ENCODE measurements at places on chromosomes 3 and 15. TPM values are rescaled to one million over a fixed set of nuclear protein-coding genes. Genes with fewer than 3 reads are reported as not detected.

Gene DUOX2
- not detected for total RNA-seq

DNA sequence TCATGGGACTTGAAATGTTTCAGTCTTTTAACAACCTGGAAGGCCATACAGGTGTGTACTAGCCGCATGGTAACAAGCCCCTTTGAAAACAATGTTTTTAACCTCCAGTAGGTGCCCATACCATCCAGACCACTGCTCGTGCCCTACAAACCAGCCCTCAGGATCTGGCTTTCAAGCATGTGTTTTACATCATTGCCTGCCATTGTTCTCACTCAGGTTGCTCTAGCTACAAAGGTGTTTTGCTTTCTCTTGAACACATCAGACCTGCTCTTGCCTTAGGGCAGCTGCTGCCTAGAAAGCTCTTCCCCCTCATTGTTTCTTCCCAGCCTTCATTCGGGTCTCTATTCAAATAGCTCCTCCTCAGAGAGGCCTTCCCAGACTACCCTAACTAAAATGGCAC is 32.3 kb upstream of the MAP3K13 start:
- peaks cover 18% of the 10 kb centered on the region for H3K4me1 ChIP-seq
- no peak overlapping the region for H3K4me3 ChIP-seq
- no peaks in the 10 kb centered on the region for H3K36me3 ChIP-seq
- no peak for DNase-seq

GRCh38 chr3:58167431-58168351 is 43.1 kb downstream of the DNASE1L3 start:
- no peaks in the 10 kb centered on the region for H3K4me1 ChIP-seq
- no peak overlapping the region for H3K27ac ChIP-seq
- no peak overlapping the region for H3K4me3 ChIP-seq

DNA sequence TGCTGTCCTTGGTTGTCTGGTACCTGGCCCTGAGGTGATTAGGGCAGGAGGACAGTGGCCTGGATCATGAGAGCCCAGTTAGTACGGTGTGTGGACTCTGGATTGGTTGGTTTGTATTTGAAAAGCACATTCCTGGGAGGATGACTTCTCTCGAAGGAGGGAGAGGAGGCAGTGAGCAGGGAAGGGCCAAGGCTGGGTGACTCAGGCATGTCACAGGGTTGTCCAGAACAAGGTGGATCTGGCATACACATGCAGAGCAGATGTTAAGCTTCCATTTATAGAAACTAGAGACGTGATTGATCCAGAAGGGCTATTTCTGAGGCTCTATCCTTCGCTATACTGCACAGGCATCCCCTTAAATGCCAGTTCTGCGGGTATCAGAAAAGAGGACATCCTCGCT is 34.4 kb downstream of the FAM240A start:
- no peaks in the 10 kb centered on the region for H3K36me3 ChIP-seq
- no peaks in the 10 kb centered on the region for H3K4me1 ChIP-seq
- H3K27me3 ChIP-seq = peaks cover 31% of the 10 kb centered on the region
- no peak overlapping the region for H3K27ac ChIP-seq
- no peak for DNase-seq
- H3K4me3 ChIP-seq = no peak overlapping the region

DNA sequence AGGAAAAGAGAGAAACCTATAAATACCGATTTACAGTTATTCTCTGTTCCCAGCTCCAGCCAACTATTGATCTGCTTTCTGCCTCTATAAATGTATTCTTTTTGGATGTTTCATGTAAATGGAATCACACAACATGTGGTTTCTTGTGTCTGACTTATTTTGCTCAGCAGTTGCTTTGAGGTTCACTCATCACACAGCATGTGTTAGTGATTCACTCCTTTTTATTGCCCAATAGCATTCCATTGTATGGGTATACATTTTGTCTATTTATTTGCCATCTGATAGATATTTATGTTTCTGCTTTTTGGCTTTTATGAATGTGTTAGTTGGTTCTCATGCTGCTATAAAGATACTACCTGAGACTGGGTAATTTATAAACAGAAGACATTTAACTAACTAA is 23.6 kb downstream of the CCR1 start:
- DNase-seq = no peak
- H3K36me3 ChIP-seq = peaks cover 2% of the 10 kb centered on the region
- H3K4me3 ChIP-seq = no peak overlapping the region
- H3K27me3 ChIP-seq = peaks cover 14% of the 10 kb centered on the region
- no peak overlapping the region for H3K27ac ChIP-seq

Gene FSIP1
- total RNA-seq = 0.37 TPM

Gene TM4SF18
- not detected for total RNA-seq

Gene SLC12A1
- not detected for total RNA-seq

Gene PPP1R14D
- total RNA-seq = not detected

Gene PPP2R3A
- 0.49 TPM for total RNA-seq

- no peak overlapping the region for H3K27ac ChIP-seq
- peaks cover 2% of the 10 kb centered on the region for H3K4me1 ChIP-seq
- H3K27me3 ChIP-seq = no peaks in the 10 kb centered on the region
These were observed 112.3 kb downstream of the ADAMTS17 start for GRCh38 chr15:100229181-100230163.

Gene KLF15
- 0.19 TPM for total RNA-seq

Gene CCDC39
- total RNA-seq = not detected

DNA sequence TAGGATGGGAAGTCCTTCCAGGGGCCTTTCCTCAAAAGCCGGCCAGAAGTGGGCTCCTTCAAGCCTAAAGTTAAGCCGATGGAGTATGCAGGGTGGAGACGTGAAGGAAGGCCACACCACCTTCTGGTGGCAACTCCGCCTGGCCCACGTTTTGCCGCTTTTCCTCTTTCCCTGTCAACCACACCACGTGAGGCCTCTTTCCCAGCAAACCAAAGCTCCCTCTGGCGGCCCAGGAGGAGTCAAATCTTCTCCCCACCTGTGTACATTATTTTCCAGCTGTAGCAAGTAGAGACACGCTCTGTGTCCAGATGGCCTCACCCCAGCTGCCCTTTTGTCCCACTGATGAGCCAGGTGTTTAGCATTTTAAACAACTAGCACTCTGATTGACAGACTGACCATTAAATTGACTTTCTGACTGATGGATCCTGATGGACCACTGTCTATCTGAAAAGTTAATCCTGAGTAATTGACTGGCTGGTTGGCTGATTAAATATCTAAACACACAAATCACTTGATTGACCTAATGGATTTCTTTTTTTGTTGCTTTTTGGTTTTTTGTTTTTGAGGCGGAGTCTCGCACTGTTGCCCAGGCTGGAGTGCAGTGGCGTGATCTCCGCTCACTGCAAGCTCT is 59.6 kb upstream of the ZBTB38 start:
- H3K4me1 ChIP-seq = peaks cover 60% of the 10 kb centered on the region
- no peak overlapping the region for H3K27ac ChIP-seq
- H3K27me3 ChIP-seq = no peaks in the 10 kb centered on the region
- DNase-seq = no peak
- H3K4me3 ChIP-seq = peak overlapping the region; percentile 58

Gene GNAT1
- total RNA-seq = not detected

Gene TTLL13
- 1.4 TPM for total RNA-seq

- peak overlapping the region; percentile 38 for H3K27ac ChIP-seq
- peaks cover 69% of the 10 kb centered on the region for H3K4me1 ChIP-seq
- peak overlapping the region; percentile 31 for H3K4me3 ChIP-seq
- peaks cover 41% of the 10 kb centered on the region for H3K36me3 ChIP-seq
- no peaks in the 10 kb centered on the region for H3K27me3 ChIP-seq
- peak; percentile 53 for DNase-seq
These were observed 7.1 kb downstream of the BTLA start for GRCh38 chr3:112492124-112492523.

DNA sequence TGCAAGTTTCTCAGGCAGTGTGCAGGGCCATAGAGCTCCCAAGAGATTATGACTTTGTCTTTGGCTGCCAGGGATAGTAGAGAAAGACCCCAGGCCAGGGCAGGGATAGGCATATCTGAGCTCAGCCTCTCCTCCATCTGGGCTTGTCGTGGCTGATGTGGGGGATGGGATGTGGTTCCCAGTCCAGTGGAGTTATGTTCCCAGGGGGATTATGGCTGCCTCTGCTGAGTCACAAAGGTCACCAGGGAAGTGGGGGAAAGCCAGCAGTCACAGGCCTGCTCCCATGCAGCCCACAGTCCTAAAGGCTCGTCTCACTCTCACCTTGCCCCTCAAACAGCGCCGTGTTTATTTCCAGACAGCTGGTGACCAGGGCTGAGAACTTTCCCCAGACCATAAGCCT is 354.9 kb downstream of the SI start:
- no peaks in the 10 kb centered on the region for H3K4me1 ChIP-seq
- H3K27me3 ChIP-seq = no peaks in the 10 kb centered on the region
- no peaks in the 10 kb centered on the region for H3K36me3 ChIP-seq
- no peak overlapping the region for H3K4me3 ChIP-seq
- no peak overlapping the region for H3K27ac ChIP-seq

Gene IL17RB
- total RNA-seq = 2.2 TPM

Gene SNX33
- total RNA-seq = 4.1 TPM

GRCh38 chr3:60884005-60884404 is 367.2 kb downstream of the FHIT start:
- no peak for DNase-seq
- peaks cover 2% of the 10 kb centered on the region for H3K27me3 ChIP-seq
- H3K36me3 ChIP-seq = no peaks in the 10 kb centered on the region
- H3K4me3 ChIP-seq = no peak overlapping the region

- H3K36me3 ChIP-seq = peaks cover 48% of the 10 kb centered on the region
- H3K27ac ChIP-seq = no peak overlapping the region
- DNase-seq = no peak
These were observed 21.9 kb upstream of the ZBTB47 start for GRCh38 chr3:42631620-42632019.

DNA sequence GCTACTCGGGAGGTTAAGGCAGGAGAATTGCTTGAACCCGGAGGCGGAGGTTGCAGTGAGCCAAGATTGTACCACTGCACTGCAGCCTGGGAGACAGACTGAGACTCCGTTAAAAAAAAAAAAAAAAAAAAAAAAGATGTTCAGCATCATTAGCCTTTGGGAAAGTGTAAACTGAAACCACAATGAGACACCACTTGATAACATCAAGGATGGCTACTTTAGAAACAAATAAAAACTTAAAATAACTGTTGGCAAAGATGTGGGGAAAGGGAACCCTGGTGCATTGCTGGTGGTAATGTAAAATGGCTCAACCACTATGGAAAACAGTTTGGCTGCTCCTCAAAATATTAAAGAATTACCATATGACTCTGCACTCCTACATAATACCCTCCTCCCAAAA is 1.9 kb downstream of the LEO1 start:
- H3K27ac ChIP-seq = no peak overlapping the region
- DNase-seq = no peak
- peaks cover 29% of the 10 kb centered on the region for H3K4me1 ChIP-seq
- H3K4me3 ChIP-seq = peak overlapping the region; percentile 87
